Ovary (tissue), 10 donors: ENCODE measurements at places on chromosomes 11 and 22. TPM values are rescaled to one million over a fixed set of nuclear protein-coding genes. Genes with fewer than 3 reads are reported as not detected.

- no peak for DNase-seq
These were observed 899 bp upstream of the RAB30 start for GRCh38 chr11:83072350-83073242.

GRCh38 chr22:49849161-49850020 lies 4.3 kb upstream of the ZBED4 start:
- DNase-seq = no peak

Gene NPAS4
- polyA plus RNA-seq = 0.11 TPM

Gene SLC22A8
- polyA plus RNA-seq = not detected

DNA sequence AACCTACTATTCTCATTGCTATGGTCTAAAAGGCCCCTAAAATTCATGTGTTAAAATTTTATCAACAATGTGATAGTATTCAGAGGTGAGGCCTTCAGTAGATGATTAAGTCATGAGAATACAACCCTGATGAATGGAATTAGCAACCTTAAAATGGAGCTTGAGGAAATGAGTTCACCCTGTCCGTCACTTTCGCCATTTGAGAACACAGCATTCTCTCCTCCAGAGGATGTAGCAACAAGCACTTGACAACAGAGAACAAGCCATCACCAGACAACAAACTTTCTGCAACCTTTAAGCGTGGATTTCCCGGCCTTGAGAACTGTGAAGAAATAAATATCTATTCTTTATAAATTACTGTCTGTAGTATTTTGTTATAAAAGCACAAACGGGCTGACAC lies 197.0 kb downstream of the SBF2 start:
- no peak for DNase-seq

DNA sequence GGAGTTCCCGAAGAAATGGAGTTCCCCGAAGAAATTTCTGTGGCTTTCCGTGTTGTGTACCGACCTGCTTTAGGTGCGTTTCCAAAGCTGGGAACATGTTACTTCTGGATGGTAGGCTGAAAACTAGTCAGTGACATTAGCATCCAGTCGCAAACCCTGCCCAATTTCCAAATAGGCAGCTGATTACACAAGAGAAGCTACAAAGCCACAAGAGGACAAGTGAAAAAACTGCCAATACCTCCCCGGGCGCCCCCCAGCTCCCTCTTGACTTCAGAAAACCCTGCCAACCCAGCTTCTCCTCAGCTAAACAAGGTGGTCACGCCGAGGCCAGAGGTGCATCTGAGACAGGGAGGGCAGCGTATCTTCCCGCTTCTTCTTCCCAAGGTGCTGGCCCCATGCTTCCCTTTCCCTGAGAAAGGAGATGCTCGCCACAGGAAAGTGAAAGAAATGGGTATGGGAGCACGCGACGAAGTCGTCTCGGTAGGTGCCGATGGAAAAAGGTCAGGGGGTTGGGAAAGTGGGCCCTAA lies 551 bp downstream of the AGBL2 start:
- DNase-seq = peak; percentile 43

Gene FDX1
- polyA plus RNA-seq = 184 TPM

Gene DCHS1
- 5.2 TPM for polyA plus RNA-seq

- no peak for DNase-seq
These were observed 43.2 kb upstream of the CLDN5 start for GRCh38 chr22:19567157-19568009.

Gene FIBP
- polyA plus RNA-seq = 40.1 TPM

Gene OR52W1
- polyA plus RNA-seq = not detected

Gene PUS3
- 16.7 TPM for polyA plus RNA-seq

DNA sequence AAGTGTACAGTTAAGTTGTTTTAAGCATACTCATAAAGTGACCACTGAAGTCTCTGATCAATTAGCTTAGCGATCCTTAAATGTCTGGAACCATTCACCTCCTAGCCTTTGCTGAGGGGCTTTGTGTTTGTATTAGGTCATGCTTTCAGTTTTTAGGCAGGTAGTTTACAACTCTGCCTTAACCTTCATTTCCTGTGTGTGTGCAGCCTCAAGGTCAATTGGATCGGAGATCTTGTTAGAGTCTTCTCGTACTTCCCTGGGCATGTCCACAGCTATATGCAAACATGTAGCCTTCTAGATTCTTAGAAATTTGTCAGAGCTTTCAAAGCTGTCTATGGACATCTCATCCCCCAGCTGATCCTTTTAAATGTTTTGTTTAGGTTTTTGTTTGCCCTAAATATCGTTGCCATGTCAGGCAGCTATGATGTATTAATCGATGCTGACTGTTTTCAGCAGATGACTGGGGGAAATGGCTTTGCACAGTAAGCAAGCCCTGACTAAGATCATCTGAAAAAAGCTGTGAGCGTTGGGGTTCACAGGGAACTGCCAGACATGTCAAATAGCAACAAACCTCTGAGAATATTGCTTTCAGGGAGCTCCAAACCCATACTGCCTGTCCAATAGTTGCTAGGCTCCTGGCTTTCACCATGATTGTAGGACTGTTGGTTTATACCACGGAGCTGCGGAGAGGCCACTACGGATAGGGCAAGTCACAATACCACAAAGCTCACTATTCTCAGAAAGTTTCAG lies 45.6 kb downstream of the GLYAT start:
- no peak for DNase-seq

Gene PARVG
- 2.9 TPM for polyA plus RNA-seq

GRCh38 chr11:10716122-10716521 lies 22.6 kb upstream of the IRAG1 start:
- DNase-seq = no peak

- no peak for DNase-seq
These were observed 828.2 kb downstream of the JRKL start for GRCh38 chr11:97218011-97218410.
